ENCODE measurements at places on chromosomes 7 and 10. TPM values are rescaled to one million over a fixed set of nuclear protein-coding genes. Genes with fewer than 3 reads are reported as not detected.

NPM3 gene
- total RNA-seq: 126 TPM

GCK gene
- 1.6 TPM for total RNA-seq

CYP3A4 gene
- total RNA-seq: not detected

IL6 gene
- total RNA-seq: 32.2 TPM

LRRTM3 gene
- total RNA-seq: not detected

Measured in smooth muscle cell of the coronary artery (primary cell).